Glutamatergic neuron (in vitro differentiated cells): ENCODE measurements at places on chromosomes 5 and 9. TPM values are rescaled to one million over a fixed set of nuclear protein-coding genes. Genes with fewer than 3 reads are reported as not detected.

GRCh38 chr9:3001311-3001710, 157.4 kb upstream of the PUM3 start:
- no peaks in the 10 kb centered on the region for H3K36me3 ChIP-seq
- no peak overlapping the region for H3K27ac ChIP-seq
- no peak for DNase-seq
- H3K4me3 ChIP-seq, result no peak overlapping the region

DNA sequence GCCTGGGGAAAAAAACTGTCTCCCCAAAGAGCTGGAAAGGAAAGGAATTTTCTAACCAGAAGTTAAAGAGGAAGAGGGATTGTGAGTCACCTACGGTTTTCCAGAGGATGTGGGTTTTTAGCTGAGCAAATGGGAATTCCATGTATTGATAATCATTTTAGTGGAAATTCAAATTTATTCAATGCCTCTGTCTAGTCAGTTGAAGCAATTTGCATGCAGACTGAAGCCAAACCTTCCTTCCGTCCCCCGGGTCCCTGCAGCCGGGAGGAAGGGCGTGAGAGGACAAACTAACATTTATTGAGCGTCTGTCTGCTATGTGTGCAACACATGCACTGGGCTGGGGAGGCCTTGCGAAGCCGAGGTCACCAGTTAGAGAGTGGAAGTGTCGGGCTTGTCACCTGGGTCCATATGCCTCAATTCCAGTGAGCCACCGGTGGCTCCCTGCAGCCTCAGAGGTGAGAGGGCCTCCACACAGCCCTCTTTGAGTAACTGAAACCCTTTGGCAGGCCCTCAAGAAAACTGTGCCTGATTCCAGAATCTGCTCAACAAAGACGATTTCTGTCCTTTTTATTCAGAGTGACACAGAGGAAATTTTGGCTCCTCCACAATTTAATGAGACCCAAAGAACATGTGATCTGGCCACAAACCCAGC, 70.3 kb downstream of the COL27A1 start:
- DNase-seq, result peak; percentile 52
- H3K4me3 ChIP-seq, result no peak overlapping the region
- H3K27me3 ChIP-seq, result peaks cover 4% of the 10 kb centered on the region
- no peak overlapping the region for H3K27ac ChIP-seq
- H3K36me3 ChIP-seq, result no peaks in the 10 kb centered on the region
- peaks cover 17% of the 10 kb centered on the region for H3K4me1 ChIP-seq

The PFN3 gene
- total RNA-seq, result not detected

- H3K27ac ChIP-seq, result peak overlapping the region; percentile 2
- H3K36me3 ChIP-seq, result no peaks in the 10 kb centered on the region
- peak overlapping the region; percentile 67 for H3K4me3 ChIP-seq
These were observed 17.9 kb upstream of the ASS1 start for GRCh38 chr9:130426883-130427282.

- no peaks in the 10 kb centered on the region for H3K27me3 ChIP-seq
- H3K4me3 ChIP-seq, result no peak overlapping the region
- H3K27ac ChIP-seq, result no peak overlapping the region
- DNase-seq, result no peak
- H3K36me3 ChIP-seq, result no peaks in the 10 kb centered on the region
These were observed 200.2 kb downstream of the PLK2 start for GRCh38 chr5:58259685-58260152.

The GPR150 gene
- total RNA-seq, result not detected

DNA sequence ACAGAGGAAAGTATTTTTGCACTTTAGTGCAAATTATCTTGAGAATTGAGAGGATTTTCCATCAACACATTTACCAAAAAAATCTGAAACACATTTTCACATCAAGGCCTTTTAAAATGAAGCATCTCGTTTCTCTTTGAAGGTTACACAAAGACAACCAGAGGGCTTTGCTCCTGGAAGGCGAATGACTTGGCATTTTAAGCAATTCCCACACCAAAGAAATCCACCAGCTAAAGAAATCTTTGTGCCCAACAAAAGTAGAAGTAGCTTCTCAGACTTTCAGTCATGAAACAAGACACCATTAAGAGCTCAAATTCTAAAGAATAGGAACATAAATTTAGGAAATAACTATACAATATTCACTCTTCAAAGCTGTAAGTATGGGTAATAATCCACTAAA, 59.9 kb downstream of the HABP4 start:
- DNase-seq, result no peak
- no peaks in the 10 kb centered on the region for H3K36me3 ChIP-seq
- H3K4me1 ChIP-seq, result peaks cover 16% of the 10 kb centered on the region
- H3K27me3 ChIP-seq, result peaks cover 2% of the 10 kb centered on the region
- no peak overlapping the region for H3K27ac ChIP-seq

DNA sequence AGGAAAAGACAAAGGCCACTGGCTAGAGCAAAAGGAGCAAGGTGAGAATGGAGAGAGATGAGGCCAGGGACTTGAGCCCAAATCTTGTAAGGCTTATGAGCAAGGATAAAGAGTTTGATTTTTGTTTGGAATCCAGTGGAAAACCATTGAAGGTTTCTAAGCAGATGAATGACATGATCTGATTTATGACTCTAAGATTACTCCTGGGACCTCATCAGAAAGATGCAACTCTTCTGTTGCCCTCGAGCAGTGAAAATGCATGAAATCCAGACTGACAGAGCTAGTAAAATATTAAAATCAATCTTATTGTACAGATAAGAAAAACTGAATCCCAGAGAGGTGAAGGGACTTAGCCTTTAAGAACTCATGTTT, 677 bp downstream of the MFAP3 start:
- H3K4me3 ChIP-seq, result peak overlapping the region; percentile 100
- peaks cover 4% of the 10 kb centered on the region for H3K27me3 ChIP-seq
- H3K36me3 ChIP-seq, result no peaks in the 10 kb centered on the region
- DNase-seq, result no peak
- H3K4me1 ChIP-seq, result peaks cover 5% of the 10 kb centered on the region

DNA sequence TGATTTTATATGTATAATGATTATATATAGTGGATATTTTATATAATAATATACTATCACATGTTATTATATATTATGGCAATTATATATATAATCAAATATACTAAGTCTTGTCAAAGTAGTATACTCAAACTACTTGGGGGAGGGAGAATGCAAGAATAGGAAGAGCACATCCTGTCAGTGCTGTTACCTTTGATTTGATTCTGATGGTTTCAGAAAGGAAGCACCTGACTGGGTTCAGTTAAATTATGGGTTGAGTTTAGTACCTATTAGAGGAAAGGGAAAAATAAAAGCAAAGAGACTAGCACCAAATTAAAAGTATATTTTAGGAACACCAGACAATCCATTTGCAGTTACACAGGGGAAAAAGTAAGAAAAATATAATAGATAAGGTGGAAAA, 107.6 kb downstream of the GRIA1 start:
- H3K27me3 ChIP-seq, result peaks cover 2% of the 10 kb centered on the region
- no peaks in the 10 kb centered on the region for H3K4me1 ChIP-seq
- H3K27ac ChIP-seq, result no peak overlapping the region
- no peak for DNase-seq

DNA sequence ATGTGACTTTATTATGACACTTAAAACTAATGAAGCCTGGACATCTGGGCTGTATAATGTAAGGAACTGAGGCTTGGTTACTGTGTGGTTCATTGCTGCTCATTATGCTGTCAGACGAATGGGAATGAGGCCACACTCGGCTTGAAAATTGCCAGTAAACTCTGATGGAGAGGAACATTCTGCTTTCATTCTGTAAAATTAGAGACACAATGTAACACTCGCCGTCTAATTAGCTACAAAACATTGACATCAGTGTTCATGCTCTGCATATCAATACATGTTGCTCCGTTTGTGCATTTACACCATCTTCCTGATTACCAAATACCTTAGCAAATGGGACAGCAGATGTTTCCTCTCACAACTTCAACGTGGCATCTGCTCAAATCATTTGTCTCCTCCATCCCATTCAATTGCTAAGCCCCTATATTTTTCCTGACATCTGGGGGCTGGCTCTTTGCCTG, 133.0 kb downstream of the SLC28A3 start:
- peaks cover 5% of the 10 kb centered on the region for H3K27me3 ChIP-seq
- no peaks in the 10 kb centered on the region for H3K36me3 ChIP-seq
- no peak for DNase-seq
- H3K4me1 ChIP-seq, result peaks cover 11% of the 10 kb centered on the region

The KIF27 gene
- 4.2 TPM for total RNA-seq

DNA sequence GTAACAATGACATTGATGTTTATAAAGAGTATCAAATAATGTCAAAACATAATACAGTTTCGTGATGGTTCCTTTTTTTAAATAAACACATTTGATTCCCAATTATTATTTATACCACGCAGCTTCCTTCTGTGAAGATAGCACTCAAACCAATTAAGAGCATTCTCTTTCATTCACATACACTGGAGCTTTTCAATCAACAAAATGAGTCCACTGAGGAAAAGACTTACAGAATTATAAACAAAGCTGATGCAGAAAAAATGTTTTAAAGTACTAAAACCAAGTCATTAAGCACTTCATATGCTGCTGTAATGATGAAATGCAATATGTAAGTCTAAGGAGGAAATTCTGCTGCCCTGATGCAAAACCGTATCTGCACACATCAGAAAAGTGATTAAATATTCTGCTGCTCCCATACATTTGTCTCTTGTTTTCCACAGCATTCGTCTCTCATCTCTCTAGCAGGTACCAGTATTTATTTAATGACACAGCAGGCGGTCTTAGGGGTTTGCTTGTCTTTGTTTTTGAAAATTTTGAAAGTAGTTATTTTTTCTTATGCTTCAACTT, 147.1 kb downstream of the CDH10 start:
- H3K27me3 ChIP-seq, result no peaks in the 10 kb centered on the region
- H3K4me3 ChIP-seq, result no peak overlapping the region
- H3K4me1 ChIP-seq, result no peaks in the 10 kb centered on the region
- no peak overlapping the region for H3K27ac ChIP-seq
- DNase-seq, result no peak

- H3K27me3 ChIP-seq, result no peaks in the 10 kb centered on the region
- no peaks in the 10 kb centered on the region for H3K4me1 ChIP-seq
- H3K4me3 ChIP-seq, result no peak overlapping the region
- DNase-seq, result no peak
These were observed 696.7 kb upstream of the WWC1 start for GRCh38 chr5:167594750-167595149.

GRCh38 chr5:156149213-156149612, 177.8 kb upstream of the SGCD start:
- peaks cover 3% of the 10 kb centered on the region for H3K4me1 ChIP-seq
- no peak overlapping the region for H3K4me3 ChIP-seq
- no peak for DNase-seq
- no peak overlapping the region for H3K27ac ChIP-seq
- H3K36me3 ChIP-seq, result no peaks in the 10 kb centered on the region

DNA sequence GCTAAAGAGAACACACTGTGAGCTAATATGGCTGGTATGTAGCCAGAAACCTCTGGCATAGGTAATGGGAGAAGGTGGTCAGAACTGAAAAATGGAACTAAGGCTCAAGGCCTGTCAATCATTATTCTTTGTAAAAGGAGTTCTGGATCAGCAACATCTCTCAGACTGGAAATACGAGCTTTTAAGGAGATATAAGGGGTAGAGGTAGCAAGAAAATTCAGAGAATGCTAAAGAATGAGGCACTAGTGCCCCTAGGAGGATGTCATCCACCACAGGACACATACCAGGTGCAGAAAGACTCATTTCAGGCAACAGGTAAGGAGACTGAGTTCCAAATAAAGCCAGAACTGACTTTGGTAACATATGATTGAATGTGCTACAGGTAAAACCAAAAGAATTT, 18.9 kb upstream of the MOCS2 start:
- H3K4me1 ChIP-seq, result no peaks in the 10 kb centered on the region
- no peak for DNase-seq
- H3K4me3 ChIP-seq, result no peak overlapping the region

The PKD2L2 gene
- not detected for total RNA-seq

The IGIP gene
- total RNA-seq, result 0.98 TPM

The TOR2A gene
- 27.5 TPM for total RNA-seq

GRCh38 chr5:157219491-157220271, 39.0 kb downstream of the ITK start:
- no peak for DNase-seq
- no peaks in the 10 kb centered on the region for H3K36me3 ChIP-seq
- H3K27me3 ChIP-seq, result peaks cover 2% of the 10 kb centered on the region
- no peak overlapping the region for H3K27ac ChIP-seq
- H3K4me1 ChIP-seq, result no peaks in the 10 kb centered on the region
- H3K4me3 ChIP-seq, result no peak overlapping the region
